ENCODE measurements at places on chromosomes 16 and 17.
A peak's percentile ranks its signal among the peaks of the same experiment; 100 is the strongest.

DNA sequence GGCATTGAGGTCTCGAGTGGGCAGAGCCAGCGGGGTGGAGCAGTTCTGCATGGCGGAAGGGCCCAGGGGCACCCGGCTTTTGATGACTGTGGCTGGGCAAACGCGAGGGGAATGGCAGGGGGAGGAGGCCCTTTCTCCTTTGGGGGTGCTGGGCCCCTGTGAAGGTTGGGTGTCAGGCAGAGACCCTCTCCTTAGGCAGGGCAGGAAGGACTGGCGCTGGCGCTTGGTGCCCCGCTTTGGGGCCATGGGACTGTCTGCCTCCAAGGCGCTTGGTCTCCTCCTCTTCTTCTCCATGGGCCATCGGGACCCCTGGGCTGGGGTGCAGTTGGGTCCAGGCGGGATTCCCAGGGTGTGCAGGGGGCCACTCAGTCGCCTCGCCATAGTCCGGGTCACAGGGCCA lies 12.8 kb upstream of the GFAP start:
- no peak for DNase-seq

DNA sequence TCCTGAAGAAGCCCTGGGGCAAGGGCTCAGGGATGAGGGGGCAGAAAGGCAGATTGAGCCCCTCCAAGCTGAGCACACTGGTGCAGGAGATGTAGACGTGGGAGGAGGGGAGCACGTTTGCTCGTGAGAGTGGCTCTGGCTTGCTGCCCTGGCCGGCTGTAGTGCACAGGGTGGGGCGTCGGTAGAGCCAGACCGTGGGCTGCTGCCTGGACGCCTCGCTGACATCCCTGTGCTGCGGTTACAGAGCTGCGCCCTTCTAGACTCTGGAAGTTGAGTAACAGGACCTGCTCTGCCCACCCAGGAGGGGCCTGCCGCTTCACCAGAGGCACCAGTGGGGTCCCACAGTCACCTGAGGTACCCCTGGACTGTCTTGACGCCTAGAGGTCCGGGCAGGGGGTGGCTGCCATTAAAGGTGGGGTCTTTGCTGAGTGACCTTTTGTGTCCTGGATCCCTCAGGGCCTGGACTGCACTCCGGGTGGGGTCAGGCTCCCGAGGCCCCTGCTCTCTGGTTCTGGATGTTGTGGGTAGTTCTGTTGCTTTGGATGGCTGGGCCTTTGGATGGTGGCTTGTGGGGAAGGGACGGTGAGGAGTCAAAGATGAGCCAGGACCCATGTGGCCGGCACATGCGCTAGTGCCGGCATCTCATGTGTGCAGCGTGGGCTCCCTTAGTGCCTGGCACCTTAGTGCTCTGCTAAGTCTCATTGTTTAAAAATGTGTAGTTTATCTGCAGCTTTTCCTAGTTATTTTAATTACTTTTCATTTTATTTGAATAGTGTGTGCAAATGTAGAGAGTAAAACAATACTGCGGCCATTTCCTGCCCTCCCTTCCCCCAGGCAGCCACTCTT lies 41.7 kb downstream of the PGS1 start:
- no peak for DNase-seq

DNA sequence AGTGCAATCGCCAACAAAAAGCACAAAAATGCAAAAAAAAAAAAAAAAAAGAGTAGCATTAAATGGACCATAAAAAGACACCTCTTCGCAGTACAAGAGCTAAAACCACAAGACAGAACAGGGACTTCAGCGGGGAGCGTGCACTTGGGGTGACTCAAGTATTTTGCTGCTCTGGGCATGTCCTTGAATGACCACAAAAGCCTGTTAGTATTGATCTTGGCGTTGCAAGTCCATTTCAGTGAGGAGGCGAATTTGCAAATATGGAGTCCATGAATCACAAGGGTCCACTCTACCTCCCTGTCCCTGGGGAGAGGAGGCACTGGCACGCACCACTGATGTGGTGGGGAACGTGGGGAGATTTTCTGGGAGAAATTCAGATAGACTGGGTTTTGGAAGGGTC lies 78.9 kb downstream of the CNGB1 start:
- no peak for DNase-seq

- DNase-seq: no peak
These were observed 6.2 kb downstream of the SMCR8 start for GRCh38 chr17:18321309-18321708.

DNA sequence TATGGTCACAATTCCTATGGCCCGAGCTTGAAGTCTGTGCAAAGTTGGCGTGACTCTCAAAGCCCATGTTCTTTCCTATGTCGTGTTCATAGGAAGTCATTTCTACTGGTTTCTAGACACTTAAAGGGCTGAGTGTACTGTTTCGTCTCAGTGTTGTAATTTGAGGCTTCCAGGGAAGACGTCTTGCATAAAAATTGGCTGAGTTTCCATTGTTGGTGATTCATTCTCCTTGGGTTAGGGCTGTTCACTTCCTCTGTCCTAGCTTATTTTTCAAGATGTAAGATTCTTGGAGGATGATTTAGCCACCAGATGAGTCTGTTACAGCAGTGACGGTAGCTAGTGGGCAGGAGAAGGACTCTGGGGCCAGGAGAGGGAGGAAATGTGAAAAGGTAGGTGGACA lies 43.1 kb downstream of the PIK3R5 start:
- peak; percentile 92 for DNase-seq

DNA sequence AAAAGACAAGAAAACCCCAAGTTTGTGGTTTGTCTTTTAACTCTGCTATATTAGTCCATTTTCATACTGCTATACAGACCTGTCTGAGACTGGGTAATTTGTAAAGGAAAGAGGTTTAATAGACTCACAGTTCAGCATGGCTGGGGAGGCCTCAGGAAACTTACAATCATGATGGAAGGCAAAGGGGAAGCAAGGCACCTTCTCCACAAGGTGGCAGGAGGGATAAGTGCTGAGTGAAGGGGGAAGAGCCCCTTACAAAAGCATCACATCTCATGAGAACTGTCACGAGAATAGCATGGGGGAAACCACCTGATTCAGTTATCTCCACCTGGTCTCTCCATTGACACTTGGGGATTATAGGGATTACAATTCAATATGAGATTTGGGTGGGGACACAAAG lies 13.5 kb upstream of the ADAM11 start:
- DNase-seq: no peak

DNA sequence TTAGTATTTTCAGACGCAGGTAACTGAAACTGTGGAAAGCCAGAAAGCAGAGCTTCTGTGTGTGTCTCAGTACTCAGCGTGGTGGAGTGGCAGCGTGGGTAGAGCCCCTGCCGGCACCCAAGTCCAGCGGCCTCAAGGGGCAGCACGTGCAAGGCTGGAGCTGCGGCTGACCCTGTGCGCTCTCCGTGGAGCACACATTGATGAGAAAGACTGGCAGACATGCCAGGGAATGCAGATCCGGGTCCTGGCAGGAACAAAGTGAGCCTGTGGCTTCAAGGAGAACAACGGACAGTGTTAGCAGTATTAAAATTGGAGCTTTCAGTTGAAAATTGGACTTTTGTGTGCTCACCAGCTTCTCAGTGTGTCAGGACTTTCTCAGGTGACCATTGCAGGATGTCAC lies 23.3 kb downstream of the ZC3H18 start:
- DNase-seq: no peak

DNA sequence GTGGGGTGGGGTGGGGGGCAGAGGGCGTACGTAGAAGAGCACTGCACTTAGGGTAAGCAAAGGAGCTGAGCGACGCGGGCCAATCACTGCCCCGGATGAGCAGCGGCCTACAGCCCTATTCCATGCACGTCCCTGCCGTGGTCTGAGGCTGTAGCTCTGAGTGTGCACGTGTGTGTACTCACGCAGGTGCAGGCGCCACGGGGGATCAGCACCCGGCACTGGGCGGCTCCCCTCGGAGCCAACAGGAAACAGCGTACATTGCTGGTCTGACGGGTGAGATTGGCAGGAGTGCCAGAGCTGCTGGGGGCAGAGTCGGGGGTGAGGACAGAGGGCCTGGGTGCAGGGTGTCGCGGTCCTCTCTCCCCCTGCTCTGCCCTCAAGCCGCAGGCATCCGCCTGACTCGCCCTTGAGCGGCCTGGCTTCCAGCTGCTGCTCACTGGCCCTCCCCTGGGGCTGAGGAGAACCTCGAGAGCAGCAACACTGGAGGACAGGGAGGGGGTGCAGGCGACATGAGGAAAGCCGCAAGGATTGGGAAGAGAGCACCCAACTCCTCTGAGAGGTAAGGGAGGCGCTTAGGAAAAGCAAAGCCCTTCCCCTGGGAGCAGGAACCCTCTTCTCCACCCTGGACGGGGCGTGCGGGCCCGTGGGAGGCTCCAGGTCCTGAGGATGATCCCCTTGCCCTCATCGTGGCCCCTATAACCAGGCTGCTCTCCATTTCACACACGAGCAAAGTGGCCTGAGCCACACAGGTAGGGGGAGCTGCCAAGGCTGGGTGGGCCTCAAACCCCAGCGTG lies 57.8 kb downstream of the ENGASE start:
- no peak for DNase-seq
